ENCODE measurements at places on chromosomes 3 and 15.

- DNase-seq = no peak
Observed at GRCh38 chr3:96814651-96815567, 515 bp downstream of the EPHA6 start.

DNA sequence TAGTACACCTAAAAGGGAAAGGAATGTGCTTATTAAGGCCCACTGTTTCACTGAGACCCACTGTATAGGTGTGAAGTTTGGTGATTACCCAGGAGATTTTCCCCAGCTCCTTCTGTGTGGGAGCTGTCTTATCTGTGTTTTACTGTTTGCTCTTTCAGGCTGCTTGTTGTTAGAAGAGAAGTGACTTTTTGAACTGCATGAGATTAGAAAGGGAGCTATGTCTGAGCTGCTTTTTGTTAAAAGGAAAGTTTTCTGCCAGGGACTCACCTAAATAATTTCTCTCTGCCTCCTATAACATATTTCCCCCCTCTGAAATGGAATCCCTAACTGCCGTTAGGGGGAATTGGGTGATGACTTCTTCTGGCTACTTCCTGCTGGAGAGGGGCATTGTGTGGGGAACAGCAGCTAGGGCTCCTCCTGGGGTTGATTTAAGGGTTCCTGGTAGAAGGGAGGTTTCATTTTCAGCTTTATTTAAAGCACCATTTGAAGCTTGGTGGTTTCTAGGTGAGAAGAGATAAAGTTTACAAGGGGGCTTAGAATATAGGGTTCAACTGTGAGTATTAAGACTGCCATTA, 77.1 kb upstream of the ATP11B start:
- no peak for DNase-seq

DNA sequence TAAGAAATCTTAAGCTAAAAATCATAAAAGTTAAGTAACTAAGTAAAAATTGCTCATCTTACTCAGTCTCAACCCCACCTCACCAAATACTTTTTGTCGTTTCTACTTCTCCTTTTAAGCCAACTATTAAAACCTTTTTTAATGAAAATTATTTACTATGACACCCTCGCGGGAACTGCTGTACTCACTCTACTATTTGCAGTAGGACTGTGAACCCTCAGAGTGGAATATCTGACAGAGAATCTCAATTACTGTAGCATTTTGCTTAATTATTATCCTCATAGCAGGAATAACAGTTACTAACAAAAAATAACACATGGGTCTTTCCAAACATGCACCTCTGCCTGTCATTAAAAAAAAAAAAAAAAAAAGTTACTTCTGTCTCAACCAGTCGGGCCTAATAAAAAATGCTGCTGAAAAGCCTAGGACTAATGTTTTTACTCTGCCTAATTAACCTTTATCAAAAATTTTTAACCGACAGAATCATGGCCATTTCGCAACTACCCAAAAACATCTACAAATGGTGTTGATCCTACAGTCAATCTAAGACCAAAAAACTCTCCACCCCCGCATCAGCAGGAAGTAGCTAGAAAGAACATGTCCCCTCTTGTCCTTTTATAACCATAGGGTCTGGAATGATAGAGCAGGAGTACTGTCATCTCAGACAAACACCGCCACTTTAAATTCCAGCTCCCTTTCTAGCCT, 10.2 kb downstream of the ALDH1L1 start:
- DNase-seq = no peak

GRCh38 chr3:88828466-88828865, 279.0 kb upstream of the EPHA3 start:
- DNase-seq = no peak

GRCh38 chr3:114700637-114701234, 406.9 kb downstream of the TIGIT start:
- DNase-seq = no peak

- DNase-seq = no peak
Observed at GRCh38 chr15:57375827-57376695, at the start of gene CGNL1. Gene CGNL1, plus strand, starts transcription at chr15:57376505. Its CDS starts 61,495 bp downstream, at chr15:57438000.

GRCh38 chr3:147651107-147651778, 242.1 kb downstream of the ZIC1 start:
- DNase-seq = no peak

DNA sequence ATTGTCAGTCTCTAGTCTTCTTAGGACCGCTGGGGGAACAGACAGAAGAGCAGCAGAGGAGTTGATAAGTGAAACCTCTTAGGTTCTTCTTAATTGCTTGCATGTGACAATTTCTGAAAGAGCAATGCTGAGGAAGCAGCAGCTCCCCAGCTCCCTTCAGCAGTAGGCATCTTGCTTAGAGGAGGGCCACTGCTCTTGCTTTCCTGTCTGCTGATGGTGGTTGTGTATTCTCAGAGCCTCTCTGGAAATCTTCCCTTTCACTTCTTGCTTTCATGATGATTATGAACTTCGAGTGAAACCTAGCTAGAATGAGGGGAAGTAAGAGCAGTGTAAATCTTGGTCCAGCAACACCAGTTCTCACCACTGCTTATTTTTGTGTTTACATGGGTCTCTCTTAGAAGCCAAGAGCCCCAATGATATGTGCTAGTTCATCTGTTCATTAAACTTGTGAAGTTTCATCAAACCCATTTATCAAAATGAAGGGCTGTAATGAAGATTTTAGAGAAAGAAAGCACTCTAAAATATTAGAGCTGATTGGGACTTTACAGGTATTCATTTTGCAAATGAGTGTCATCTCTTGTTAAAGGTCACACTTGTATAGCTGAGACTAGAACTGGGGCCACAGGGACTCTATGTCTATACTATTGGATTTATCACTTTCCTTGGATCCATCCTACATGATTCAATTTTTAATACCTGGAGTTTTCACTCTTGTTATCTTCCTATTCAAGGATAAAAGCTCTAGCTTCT, 246.7 kb downstream of the LPP start:
- no peak for DNase-seq

Measured in hippocampal formation (tissue), 2 donors.